T-helper 2 cell treated with Interferon-gamma antibody and Interleukin-4, amounts not matched to agents 5 μg/mL and 100 μg/mL, for 36 hours (primary cell): ENCODE measurements at places on chromosomes 7 and 10.

GRCh38 chr7:46291601-46292150 lies 370.6 kb upstream of the IGFBP3 start:
- no peak for DNase-seq

DNA sequence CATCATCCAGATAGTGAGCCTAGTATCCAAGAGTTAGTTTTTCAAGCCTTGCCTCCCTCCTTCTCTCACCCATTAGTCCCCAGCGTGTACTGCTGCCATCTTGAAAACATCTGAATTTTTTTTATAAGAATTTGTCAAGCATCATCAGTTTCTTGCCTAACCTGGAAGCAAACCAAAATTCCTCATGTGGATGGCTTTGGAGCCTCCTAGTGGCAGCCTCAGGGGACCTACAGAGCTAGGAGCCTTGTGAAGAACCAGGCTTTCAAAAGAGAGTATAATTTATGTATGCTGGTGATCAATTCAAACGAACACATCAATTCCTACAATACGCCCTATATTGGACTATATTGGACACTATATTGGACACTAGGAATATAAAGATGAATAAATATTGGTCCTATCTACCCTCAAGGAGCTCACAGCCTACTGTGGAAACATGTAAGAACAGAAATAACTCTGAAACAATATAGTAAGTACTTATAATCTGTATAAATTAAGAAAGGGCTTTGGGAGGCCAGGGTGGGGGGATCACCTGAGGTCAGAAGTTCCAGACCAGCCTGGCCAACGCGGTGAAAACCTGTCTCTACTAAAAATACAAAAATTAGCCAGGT lies 63.4 kb downstream of the HPSE2 start:
- DNase-seq, result no peak

DNA sequence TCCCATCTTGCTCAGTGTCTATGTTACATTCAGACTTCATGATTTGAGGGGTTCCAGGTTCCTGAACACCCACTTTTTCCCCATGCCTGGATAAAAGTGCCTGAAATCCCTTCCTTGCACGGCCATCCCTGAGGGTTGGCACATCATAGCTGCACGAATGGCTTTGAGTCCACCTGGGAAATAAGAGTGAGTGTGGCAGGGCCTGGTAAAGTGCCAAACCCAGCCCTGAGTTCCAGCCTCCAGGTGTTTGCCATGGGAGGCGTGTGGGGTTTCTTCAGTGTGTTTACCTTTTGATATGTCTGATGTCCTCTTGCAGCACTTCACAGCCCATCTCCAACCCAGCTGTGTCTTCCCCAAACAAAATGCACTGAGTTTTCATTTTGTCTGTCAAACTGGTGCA lies 145.7 kb downstream of the PAXIP1 start:
- no peak for DNase-seq

GRCh38 chr10:131311661-131312477 lies at the start of gene TCERG1L:
Gene TCERG1L (minus strand): TSS chr10:131311721. CDS start chr10:131311635, 86 bp downstream.
- no peak for DNase-seq

GRCh38 chr7:5677538-5678294 lies 103.7 kb downstream of the RNF216 start:
- no peak for DNase-seq

- DNase-seq, result no peak
These were observed 128.6 kb downstream of the OAT start for GRCh38 chr10:124289851-124290795.

DNA sequence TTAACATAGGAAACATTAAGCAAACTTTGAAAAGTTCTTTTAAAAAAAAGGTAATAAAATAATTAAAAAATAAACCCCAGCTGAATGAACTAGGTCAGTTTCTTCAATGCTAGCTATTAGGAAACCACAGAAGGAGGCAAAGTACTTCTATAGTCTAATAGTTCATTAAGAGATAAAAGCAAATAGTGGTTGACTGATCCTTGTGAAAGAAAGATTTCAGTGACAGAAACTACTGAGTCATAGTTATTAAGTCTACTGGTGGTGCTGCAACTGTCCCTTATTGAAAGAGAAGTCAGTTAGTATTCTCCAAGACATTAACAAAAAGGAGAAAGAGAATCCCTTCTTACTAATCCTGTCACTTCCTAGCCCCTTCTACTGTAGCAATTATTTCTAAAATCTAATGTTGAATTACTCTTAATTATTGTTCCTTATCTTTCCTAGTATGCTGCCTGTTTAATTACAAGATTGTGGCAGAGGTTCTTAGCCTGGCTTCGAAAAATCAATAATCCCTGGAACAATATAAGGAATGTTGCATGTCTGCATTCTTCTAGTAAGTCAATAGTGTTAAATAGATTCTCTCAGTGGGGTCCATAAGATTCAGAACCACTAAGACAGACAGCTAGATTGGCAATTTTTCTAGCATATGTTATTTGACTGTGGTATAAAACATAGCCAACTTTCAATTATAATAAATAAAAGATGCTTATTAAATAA lies 18.2 kb downstream of the TCTN3 start:
- no peak for DNase-seq

- no peak for DNase-seq
These were observed 13.7 kb downstream of the PRPS1L1 start for GRCh38 chr7:18013936-18014335.

GRCh38 chr10:61478621-61479312 lies 25.6 kb upstream of the TMEM26 start:
- no peak for DNase-seq

GRCh38 chr7:167090-167855 lies 25.1 kb upstream of the FAM20C start:
- DNase-seq, result no peak

- peak; percentile 57 for DNase-seq
These were observed 11.0 kb downstream of the GHRHR start for GRCh38 chr7:30974605-30975255.

DNA sequence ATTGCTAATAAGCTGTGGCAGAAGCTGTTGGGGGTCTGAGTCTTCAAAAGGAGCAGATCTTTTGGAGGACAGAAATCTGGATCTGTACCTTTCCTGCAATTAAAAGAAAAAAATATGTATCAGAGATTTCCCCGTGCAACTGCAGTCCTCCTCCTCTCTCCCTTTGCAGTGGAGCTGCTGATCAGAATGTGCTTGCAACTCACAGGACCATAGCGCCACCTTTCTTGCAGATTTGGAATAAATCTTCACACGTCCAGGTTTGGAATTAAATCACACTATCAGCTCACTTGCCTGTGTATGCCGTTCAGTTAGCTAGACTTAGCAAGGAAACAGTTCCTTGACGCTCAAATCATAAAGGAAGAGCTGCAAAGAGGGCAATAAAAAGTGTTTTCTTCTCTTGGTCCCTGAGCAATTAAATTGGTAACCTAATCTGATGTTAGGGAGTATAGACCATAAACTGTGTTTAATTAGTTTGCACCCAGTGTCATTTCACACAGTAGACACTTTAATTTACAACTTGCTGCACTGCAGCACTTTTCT lies 77.4 kb downstream of the PON1 start:
- DNase-seq, result no peak

DNA sequence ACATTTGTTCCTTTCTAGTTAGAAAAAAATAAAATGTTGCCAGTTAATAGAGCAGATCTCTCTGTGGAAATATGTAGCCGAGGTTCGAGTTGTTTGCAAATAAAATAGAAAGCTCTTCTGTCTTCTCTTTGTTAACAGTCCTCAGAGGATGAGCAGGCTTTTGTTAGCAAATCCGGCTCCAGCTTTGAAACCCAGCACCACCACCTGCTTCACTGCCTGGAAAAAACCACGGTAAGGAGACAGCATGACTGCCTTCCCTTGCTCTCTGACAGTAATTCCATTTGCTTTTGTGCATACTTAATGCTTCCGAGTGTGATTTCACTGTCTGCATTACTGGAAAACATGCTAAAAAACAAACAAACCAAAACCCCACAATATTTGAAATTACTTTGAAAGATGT lies 115.6 kb downstream of the TSPAN12 start:
- DNase-seq, result no peak

GRCh38 chr7:147639037-147639436 lies 951.5 kb upstream of the C7orf33 start:
- DNase-seq, result no peak

DNA sequence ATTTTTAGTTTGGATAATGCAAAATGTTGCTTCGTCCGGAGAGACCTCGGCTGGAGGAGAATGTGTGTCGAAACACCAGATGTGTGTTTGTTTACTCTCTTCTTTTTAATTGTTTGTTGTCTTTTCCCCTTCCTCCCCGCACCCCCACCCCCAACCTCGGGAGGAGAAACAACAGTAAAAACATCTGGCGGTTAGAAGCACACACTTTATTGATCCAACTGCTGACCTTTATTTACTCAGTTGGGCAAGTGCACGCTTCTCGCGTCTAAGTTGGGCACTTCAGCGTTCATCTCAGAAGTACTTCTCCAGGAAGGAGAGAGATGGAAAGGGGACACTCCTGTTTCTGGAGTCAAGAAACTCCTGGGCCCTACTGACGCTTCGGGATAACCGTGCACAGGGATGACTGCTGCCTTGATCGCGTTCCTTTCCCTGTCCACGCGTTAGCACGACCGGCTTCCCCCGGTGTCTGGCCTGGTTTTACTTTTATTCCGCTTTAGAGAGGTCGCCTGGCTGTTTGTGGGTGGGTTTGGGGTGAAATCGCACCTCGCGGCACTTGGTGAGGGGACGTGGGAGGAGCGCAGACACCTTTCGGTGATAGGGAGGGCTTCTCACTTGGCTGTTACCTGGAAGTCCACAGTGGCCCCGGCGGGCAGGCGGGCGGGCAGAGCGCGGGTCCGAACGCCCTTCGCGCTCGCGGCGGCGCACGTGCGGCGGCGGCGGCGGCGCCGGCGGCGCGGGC lies 168.3 kb upstream of the PPP1R3A start:
- DNase-seq, result no peak

- DNase-seq, result no peak
These were observed 121.2 kb downstream of the ZMIZ1 start for GRCh38 chr10:79189853-79190435.

GRCh38 chr7:150370612-150371071 lies 2.0 kb downstream of the REPIN1 start:
- DNase-seq, result no peak

DNA sequence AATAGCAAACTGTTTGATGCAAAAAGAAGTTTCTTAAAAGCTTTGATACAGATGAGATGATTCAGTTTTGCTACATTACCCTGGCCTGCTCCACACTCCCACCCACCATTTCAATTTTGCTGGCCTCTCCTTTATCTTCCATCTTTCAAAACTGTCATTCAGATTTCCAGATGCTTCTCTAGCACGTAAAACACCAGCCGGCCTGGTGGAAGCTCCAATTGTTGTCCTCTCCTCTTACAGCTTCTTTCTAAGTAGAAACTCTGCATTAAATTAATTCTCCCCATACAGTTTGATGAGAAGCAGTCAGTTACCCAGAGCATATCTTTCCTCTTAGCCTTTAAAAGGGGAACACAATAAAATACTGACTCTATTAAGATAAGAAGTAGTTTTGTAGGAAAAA lies 34.3 kb upstream of the ELMO1 start:
- no peak for DNase-seq

DNA sequence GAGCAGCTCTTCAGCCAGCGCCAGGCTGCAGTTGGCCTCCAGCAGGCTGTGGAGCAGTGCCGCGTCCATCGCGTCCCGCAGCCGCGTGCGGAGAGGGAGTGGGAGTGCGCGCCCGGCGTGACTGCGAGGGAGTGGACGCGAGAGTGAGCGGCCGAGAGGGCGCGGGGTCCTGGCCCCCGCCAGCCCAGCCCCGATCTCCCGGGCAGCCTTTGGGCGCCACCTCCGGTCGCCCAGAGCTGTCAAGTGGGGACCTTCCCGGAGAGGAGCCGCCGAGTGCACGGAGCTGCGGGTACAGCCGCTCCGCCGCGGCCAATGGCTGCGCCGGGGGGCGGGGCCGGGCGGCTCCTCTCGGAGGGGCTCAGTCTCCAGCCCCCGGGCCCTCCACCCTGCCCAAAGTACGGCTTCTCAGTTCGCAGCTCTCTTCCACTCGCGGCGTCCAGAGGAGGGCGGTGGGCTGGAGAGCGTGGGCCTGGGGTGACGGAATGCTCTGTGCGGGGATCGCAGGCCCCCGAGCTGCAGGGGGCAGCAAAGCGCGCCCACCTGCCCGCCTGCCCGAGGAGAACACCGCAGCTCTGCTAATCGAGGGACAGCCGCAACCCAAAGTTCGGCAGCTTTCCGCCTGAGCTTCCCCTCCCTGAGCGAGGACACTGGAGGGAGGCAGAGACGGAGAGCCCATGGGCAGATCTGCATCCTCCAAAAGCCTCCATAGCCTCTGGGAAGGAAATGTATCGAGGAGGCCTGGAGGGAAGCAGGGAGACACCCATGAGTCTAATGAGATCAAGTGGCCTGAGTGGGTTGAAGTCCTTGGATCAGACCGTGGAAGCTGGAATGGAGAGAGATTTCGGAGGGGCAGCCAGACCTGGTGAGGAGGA lies at the start of gene CRHR2:
Gene CRHR2, minus strand, starts transcription at position 245 of the 872 bp plus-strand sequence. Its CDS starts 176 bp downstream, at position 69.
- DNase-seq, result no peak

DNA sequence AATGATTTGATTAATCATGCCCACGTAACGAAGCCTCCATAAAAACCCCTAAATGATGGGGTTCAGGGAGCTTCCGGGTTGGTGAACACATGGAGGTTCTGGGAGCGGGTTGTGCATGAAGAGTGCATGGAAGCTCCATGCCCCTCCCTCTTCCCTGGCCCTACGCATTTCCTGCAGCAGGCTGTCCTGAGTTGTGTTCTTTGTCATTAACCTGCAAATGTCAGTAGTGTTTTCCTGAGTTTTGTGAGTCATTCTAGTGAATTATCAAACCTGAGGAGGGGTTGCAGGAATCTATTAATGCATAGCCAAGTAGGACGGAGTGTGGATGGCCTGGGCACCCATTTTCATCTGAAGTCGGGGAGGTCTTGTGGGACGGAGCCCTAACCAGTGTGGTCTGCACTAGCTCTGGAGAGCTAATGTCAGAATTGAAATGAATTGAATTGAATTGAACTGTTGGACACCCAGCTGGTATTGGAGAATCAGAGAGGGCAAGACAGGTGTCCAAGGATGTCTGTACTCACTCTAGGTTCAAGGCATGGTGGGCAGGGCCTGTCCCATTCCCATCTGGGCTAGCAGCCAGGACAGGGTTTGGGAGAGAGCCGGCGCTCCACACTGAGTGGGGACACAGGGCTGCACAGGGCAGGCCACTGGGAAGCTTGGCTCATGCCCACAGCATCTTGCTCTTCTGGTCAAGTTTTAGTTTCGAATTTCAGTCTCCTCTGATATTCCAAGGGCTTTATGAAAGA lies 22.3 kb upstream of the ARHGAP22 start:
- no peak for DNase-seq

DNA sequence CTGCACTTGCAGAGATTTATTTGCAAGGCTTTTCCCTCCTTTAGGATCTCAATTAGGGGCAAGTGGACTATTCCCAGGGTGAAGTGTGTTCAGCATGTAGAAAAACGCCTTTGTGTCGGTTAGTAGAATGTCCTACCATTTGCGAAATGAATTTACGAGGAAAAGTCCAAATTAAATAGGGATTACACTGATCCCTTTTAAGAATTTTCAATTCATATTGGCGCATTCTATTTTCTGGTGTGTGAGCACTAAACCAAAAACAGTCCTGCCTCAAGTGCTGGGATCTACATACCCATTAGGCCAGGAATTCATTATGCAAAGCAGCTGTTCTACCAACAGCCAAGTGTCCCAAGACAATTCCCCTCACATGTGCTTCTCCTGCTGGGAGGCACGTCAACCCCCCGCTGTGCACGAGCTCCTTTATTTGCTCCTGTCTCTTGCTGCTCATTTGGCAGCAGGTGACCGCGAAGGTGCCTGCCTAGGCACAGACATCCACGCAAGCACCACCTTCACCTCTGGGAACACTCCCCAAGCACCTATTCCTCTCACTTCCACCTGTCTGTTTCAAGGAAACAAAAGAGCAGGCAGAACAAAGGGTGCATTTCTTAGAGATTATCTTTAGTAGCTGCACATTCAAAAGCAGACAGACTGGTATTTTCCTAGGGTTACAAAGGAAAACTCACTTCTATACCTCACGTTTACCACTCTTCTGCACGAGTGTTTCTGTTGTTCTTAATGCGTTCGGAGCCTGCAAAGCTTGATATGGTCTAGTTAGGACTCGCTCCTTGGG lies 134.6 kb upstream of the FGFR2 start:
- DNase-seq, result no peak
